H1 (cell line): ENCODE measurements at places on chromosomes 16 and 17. TPM values are rescaled to one million over a fixed set of nuclear protein-coding genes. Genes with fewer than 3 reads are reported as not detected.

TMEM235 gene
- total RNA-seq: 0.15 TPM in 1 of 2 replicates, not detected in the other

IRX5 gene
- total RNA-seq: 0.48 and 0.90 TPM in 2 replicates

ATP2C2 gene
- total RNA-seq: 2.8 and 3.6 TPM in 2 replicates

SLC52A1 gene
- 0.61 and 0.63 TPM in 2 replicates for total RNA-seq

ALOX12B gene
- total RNA-seq: not detected in 2 replicates

HSPB9 gene
- total RNA-seq: 0.30 and 0.33 TPM in 2 replicates

OTOA gene
- total RNA-seq: 0.32 TPM in 1 of 2 replicates, not detected in the other

SPEM2 gene
- total RNA-seq: not detected in 2 replicates

SMG1 gene
- 90.6 and 91.6 TPM in 2 replicates for total RNA-seq

FNDC8 gene
- total RNA-seq: not detected in 2 replicates

DRC3 gene
- not detected in 2 replicates for total RNA-seq
